EH (cell line): ENCODE measurements at places on chromosomes 4 and X.
A peak's percentile ranks its signal among the peaks of the same experiment; 100 is the strongest.

DNA sequence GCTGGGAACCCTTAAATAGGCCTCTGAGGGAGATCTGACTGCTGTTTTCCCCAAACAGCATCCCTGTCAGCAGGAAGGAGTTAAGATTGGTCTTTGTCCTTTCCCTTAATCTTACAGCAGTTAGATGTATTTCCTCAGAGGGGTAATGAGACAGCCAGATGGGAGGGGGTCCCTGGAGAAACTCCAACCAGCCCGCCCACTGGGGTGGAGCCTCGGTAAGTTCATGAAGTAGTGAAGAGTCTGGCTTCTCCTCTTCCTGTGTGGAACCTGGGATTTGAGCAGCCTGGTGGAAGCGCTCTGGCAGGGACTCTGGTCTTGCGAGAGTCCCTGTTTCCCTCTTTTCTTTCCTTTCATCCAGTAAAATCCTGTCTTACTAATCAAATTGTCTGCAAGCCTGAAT is 330.0 kb downstream of the TLL1 start:
- no peak for DNase-seq

DNA sequence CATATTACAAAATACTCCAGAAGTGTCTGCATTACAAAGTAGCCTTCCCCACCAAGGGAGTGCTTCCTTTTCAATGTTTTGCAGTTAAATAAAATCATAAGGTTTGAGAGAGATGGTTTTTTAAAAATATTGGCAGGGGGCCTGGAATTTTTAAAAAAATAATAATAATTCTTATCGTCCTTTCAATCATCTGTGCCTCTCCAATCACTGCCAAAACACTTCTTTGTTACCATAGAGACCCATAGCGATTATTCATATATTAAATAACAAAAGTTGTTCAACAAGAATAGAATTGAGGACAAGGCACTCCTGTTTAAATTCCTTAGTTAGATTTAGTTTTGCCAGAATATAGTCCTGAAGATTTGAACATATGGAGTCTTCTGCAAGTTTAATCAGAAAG is 203.1 kb downstream of the FAT4 start:
- no peak for DNase-seq

DNA sequence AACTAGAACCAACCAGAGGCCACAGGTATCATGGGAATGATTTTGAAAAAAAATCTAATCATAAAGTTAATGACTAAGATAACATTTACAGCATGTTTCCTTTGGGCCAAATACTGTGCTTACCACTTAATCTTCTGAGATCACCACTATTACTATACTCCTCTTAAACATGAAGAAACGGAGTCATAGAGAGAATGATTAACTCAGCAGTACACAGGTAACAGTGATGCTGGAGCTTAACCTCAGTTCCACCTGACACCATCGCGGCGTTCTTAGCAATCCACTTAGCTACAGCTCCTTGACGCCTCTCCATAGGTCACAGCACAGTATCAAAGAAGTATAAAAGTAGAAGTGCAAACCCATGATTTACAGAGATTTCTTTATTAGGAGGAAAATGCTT is 592.6 kb upstream of the SLIT2 start:
- no peak for DNase-seq

DNA sequence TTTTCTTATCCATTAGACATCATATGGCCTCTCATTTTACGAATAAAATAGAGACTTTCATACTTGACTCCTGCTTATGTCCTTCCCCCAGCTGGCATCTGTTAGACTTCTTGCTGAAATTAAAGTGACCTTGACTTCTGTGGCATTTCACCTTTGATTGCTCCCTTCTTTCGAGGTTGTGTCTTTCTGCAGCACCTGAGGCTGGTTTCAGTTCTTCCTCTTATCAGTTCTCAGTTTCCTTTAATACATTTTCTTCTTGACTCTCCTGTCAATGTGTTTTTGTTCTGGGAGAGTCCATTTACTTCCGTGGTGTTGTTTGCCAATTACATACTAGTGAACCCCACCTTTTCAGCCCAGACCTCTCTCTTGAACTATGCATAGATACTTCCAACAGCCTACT is 81.6 kb downstream of the RBPJ start:
- no peak for DNase-seq

DNA sequence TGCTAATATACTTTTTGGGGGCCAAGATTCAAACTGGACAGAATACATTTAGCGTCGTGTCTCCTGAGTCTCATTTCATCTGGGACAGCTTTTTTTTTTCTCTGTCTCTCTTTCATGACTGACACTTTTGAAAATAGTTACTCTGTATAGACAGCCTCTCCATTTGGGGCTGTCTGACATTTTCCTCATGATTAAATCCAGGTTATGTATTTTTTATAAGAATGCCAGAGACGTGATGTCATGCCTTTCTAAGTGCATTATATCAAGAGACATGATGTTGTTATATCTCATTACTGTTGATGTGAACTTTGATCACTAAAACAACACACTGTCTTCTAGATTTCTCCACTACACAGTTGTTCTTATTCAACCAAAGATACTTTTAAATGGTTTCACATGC is 199.0 kb downstream of the BANK1 start:
- no peak for DNase-seq

GRCh38 chr4:151486168-151486567 is 77.2 kb downstream of the FHIP1A start:
- DNase-seq = peak; percentile 94

GRCh38 chr4:18860836-18861530 is 839.4 kb upstream of the LCORL start:
- DNase-seq = peak; percentile 66

- no peak for DNase-seq
Observed at GRCh38 chr4:1031346-1031745, 19.9 kb downstream of the FGFRL1 start.

GRCh38 chr4:6687947-6688878 is 5.5 kb upstream of the S100P start:
- no peak for DNase-seq

DNA sequence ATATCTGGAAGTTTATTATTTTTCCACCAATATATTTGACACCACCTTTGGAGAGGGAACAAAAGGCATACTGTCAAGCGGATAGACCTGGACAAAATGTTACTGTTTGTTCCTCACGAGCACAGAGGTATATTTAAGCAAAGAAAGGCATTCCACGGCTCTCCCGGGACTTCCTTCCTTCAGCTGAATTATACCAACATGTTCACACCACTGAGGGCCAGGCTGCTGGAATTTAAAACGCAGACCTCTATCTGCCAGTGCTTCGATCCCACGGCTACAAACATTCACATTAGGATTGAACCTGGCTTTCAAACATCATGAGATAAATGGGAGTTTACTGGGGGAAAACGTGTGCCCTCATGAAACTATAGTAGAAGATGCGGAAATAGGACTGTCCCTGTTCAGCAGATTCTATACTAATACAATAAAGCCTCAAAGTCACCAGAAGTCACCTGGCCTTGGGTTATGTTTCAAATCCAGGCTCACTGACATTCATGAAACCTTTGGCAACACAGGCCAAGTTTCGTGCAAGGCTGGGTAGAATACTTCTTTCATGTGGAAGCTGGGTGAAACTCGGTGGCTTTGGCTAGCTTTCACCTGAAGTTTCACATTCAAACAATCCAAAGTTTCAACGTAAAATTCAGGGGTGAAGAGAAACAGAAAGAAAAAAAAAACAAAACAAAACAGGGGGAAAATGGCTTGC is 39.5 kb downstream of the SORBS2 start:
- DNase-seq = no peak

GRCh38 chr4:85478576-85478975 is 3.6 kb downstream of the ARHGAP24 start:
- peak; percentile 87 for DNase-seq

- DNase-seq = no peak
Observed at GRCh38 chrX:2416851-2417604, 83.7 kb downstream of the DHRSX start.

DNA sequence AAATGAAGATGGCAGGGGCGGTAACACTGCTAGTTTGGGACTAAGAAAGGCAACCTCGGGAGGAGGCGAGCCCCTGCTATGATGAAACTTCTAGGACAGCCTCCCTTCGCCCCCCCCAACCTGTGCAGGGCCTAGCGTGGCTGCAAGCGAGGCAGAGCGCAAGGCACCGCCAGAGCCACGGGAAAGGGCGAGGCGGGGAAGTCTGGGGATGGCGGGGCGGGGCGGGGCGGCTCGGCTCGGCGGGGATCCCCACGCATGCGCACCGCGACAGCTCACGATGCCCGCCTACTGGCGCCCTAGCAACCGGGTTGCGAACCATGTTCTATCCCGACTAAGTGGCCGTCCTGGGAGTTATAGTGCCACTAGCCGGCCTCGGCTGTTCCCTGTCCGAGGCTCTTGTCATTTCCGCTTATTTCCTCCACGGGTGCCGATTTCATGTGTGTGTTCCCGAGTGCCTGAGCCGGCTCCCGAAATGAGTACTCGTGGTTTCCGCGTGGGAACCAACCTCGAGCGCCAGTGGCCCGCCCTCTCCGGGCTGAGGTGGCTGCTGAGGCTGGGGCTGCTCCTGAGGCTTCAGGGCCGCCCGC is 28.7 kb upstream of the RBMX start:
- DNase-seq = peak; percentile 81

- DNase-seq = peak; percentile 75
Observed at GRCh38 chr4:26088433-26088928, 174.5 kb downstream of the SMIM20 start.

- no peak for DNase-seq
Observed at GRCh38 chr4:88458104-88458740, 1.3 kb downstream of the HERC5 start.

GRCh38 chr4:20253735-20254409 is 2.2 kb downstream of the SLIT2 start:
- DNase-seq = peak; percentile 55

DNA sequence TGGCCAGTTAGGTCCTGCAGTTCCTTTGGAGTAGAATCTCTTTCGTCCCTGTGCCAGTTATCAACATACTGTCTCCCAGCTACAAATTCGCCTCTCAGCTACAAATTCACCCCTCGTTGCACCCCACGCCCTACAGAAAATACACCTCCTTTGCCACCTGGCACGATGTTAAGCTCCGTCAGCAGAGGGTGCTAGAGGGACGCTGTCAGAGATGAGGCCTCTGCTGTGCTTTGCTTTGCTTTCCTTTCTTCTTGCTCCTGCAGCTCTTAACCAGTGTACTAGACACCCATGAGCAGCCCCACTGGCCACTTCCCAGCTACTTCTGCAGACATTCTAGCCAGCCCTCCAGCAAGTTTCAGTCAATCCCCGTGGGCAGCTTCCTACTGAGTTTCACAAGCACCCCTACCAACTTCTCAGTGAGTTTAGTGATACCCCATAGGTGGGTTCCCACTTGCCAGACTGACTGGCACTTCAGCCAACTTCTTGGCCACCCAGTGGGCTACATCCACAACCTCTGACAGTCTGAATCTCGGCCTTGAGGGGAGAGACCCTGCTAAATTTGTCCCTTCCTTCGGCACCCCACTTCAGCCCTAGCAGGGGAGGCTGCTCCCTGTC is 21.8 kb downstream of the HAUS3 start:
- peak; percentile 76 for DNase-seq

DNA sequence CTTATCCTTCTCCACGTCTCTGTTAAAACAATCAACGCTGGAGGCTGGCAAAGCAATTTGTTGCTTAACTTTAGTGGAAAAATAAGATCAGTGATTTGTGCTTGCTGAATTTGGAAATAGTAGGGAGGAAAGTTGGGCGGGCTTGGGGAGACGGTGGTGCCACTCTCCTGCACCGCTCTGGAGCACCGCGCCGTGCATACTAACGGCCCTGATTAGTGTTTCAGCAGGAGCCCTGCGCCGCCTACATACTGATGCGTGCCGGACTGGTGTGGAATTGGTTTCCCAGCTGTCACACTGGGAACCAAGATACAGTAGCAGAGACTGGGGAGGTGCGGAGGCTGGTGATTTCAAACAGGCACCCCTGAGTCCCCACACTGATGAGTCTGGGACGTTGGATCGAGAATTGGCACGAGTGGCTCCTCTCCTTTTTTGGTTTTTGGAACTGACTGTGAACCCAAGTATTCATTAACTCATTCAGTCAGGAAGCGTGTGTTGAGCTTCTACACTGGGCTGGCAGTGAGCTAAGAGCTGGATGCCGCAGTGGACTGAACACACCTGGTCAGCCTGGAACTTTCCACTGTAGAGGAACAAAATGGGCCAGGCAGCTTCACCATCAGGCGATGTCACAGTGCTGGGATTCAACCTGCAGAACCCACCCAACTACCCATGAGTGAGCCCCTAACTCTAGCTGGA is 29.0 kb upstream of the PSAPL1 start:
- DNase-seq = no peak

GRCh38 chr4:158193171-158193749 is 17.0 kb upstream of the TMEM144 start:
- peak; percentile 45 for DNase-seq

- peak; percentile 97 for DNase-seq
Observed at GRCh38 chr4:152352622-152353116, 183.2 kb downstream of the FBXW7 start.

DNA sequence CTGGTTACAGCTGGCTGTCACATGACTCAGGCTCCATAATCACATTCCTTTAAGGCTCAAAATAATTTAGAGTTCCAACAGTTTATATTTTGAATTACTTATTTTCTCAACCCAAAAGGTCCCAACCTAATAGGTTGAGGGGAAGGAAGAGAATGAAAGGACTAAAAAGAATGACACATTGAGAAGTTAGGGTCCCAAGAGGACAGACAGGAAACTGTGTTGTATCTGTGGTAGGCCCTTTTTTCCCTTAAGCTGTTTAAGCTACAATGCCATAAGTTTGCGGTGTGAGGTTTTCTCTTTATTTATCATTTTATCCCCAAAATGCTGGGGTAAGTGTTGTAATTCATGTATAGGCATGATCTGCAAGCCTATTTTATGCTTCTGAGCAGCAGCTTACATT is 290.2 kb downstream of the ZNF674 start:
- DNase-seq = peak; percentile 50

- DNase-seq = peak; percentile 21
Observed at GRCh38 chrX:17082831-17083230, 136.4 kb downstream of the REPS2 start.

DNA sequence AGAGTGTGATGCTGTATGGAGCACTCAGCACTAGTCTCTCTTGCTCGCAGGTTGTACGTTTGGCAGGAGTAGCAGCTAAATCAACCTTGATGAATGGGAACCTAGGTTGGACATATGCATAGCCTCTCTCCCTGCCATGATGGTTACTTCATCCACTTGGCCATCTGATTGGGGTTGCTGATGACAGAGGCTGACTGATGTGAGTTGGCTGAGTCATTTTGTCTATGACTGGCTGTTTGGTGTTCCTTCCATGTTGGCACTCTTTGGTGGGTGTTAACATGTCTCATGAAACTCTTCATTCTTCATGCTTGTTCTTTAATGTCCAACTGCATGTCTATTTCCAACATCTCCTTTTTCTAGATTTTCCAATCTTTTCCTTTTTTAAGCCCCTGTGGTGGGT is 31.6 kb upstream of the SPARCL1 start:
- no peak for DNase-seq

- no peak for DNase-seq
Observed at GRCh38 chr4:5984843-5985242, 33.4 kb downstream of the C4orf50 start.

GRCh38 chrX:132909643-132910042 is 48.8 kb downstream of the HS6ST2 start:
- no peak for DNase-seq
